ENCODE measurements at places on chromosomes 1 and 21.

GRCh38 chr1:2585318-2586092 is 1.1 kb upstream of the PRXL2B start:
- DNase-seq, result peak; percentile 80

DNA sequence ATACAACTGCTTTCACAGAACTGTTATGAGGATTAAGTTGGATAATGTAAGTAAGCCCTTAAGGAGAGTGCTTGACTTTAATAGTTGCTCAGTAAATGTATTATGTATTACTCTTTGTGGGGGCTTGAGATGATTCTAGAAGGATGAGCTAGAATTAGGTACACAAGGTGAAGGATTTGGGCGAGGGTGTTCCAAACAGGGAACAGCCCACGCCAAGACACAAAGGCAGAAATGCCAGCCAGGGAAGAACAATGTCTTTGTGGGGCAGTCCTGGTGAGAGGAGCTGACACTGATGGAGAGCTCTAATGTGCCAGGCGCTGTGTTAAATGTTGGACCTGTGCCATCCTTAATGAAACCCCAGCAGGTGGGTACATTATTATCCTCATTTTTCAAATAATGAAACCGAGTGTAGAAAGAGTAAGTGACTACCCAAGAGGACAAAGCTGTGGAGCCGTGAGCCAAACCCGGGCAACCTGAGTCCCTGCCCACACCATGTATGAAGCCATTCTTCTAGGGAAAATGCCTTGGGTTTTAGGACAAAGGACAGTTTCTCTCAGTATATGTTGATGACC is 362.4 kb downstream of the HHAT start:
- DNase-seq, result no peak

DNA sequence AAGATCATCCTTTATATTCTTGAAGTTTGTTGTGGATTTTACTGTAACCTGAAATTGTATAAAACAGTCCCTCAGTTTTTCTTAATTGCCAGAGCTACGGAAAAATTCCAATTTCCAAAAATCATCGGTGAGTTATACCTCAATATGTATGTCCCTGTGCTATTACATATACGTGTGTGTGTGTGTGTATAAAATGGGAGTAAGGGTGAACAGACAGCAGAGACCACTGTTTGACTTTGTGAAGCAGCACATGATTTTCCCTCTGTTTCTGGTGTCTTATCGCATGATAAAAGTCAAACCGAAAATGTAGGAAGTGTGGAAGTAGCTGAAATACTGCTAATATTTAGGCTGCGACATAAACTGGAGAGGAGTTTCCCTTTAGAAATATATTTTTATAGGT is 1.2 kb downstream of the OR2T1 start:
- DNase-seq, result no peak

DNA sequence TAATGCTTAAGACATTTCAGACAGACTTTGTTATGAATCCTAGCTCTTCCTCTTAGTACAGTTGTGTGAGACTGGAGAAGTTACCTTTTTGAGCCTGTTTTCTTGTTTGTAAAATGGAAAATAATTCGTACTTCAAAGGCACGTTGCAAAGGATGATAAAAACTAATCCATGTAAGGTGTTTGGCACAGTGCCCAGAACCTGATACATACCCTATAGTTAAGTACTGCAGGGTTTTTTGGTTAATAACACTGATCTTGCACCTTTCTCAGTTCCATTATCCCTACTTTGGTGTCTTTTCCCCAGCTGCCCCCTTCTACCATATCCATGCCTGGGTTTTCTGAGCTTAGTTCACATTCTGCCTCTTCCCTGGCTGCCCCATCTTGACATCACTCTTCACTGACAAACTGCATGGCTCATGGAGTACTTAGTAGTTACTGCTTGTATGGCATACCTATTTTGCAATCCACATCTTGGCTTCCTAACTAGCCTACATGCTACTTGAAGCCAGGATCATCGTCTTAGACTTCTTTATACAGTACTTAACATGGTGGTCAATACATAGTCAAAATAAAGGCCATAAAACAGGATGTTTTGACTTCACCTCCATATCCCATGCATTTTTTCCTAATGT is 10.1 kb downstream of the CCDC185 start:
- DNase-seq, result no peak

- no peak for DNase-seq
Observed at GRCh38 chr1:121525355-121525754, 340.6 kb downstream of the SRGAP2C start.

DNA sequence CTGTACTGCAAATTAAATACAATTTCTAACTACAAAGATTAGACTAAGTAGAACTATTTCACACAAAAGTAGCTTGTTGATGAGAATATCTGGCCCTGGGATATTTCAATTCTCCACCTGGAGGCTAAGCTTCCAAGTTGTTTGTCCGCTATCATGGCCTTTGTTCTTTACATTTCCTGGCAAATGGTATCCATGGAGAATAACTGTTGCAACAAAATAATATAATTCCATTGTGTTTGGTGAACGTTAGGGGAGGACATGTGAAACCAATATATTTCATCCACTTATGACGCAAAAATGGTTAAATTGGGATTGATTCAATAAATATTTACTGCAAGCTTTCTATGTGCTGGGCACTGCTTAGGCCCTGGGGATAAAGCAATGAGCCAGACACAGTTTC is 565.4 kb downstream of the PTPRC start:
- DNase-seq, result no peak

DNA sequence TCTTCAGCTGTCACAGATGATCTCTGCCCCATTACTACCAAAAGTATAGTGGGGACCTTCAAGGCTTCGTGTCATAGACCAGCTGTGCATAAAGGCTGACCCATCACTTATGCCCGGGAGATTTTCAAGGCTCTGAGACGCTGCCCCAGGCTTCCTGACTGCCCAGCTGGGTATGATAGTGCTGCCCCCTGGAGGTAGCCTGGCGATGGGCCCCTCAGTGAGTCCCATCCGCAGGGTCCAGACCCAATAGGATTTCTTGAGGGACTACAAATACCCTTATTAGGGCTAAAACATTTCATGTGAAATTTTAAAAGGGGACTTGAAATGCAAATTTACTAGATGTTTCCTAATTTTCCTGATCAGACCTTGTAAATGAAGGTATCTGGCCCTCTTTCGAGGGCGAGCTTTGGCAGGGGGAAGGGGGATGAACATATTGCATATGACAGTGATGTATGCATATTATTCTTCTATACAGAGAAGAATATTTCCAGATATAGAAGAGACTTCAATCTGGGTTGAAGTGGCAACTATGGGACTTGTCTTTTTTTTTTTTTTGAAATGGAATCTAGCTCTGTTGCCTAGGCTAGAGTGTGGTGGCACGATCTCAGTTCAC is 11.7 kb upstream of the FCMR start:
- DNase-seq, result peak; percentile 57

GRCh38 chr1:231929311-231929710 is 302.7 kb downstream of the DISC1 start:
- no peak for DNase-seq

GRCh38 chr1:170097449-170097948 is 23.0 kb upstream of the KIFAP3 start:
- DNase-seq, result no peak

- no peak for DNase-seq
Observed at GRCh38 chr1:160243767-160244166, 18.6 kb downstream of the DCAF8 start.

DNA sequence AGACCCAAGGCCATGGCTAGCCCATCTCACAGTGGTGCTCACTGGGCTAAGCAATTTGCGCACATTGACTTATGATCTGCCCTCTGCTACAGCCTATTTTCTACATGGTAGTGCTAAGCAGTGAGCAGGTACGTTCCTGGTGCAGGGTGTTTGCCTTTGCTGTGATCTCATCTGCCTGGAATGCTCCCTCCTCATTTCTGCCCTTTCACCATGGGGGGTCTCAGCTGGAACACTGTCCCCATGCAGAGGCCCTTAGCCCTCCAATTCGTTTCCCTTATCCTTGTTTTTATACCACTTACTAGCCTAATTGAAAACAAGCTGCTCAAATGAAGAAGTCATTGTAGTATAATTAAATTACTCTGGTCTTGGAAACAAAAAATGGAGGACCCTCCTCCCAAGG is 2.0 kb upstream of the B3GALT5 start:
- no peak for DNase-seq

DNA sequence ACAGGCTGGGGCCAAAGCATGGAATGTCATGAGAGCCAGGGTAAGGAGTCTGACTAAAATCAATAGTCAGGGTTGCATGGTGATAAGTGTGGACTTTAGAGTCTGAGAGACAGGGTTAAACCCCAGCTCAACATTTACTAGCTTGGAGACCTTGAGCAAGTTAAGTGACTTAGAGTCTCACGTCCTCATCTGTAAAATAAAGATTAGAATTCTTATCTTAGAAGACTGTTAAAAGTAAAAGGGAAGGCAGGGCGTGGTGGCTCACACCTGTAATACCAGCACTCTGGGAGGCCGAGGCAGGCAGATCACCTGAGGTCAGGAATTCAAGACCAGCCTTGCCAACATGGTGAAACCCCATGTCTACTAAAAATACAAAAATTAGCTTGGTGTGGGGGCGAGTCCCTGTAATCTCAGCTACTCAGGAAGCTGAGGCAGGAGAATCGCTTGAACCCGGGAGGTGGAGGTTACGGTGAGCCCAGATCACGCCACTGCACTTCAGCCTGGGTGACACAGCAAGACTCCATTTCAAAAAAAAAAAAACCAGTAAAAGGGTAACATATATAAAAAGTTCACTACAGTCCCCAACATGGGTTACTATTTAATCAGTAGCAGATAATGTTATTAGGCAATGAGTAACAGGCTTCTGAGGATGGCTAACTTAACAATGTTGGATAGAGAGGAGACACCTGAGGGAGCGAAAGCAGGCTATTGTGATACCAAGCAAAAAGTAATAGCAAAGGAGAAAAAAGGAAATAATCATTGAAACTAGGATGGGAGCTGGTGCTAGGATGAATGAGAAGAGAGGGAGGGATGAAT is 20.8 kb downstream of the TMCO1 start:
- no peak for DNase-seq

DNA sequence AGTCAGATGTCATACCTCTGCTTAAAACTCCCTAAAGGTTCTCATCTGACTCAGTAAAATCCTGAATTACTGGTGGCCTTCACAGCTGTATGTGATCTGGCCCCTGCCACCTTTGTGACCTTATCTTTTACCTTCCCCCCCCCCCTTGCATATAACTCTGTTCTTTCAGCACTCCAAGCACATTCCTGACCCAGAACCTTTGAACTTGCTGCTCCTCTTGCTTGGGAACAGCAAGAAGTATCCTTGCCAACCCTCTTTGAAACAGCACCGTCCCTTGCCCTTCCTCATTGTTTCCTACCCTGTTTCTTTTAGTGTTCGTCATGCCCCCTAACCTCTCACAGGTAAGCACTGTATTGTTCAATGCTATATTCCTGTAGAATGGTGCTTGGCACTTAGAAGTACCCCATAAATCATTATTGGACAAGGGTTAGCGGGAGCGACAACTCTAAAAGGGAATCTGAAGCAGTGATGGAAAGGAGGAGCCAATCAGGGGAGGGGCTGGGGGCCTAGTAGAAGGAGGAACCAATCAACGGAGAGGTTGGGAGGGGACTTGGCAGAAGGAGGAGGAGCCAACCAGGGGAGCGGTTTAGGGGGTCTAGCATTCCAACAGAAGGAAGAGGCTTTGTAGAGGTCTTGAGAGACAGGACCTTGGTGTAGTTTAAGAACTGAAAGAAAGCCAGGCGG is 13.9 kb downstream of the CACHD1 start:
- no peak for DNase-seq

GRCh38 chr1:196091397-196092135 is 516.7 kb downstream of the KCNT2 start:
- no peak for DNase-seq

DNA sequence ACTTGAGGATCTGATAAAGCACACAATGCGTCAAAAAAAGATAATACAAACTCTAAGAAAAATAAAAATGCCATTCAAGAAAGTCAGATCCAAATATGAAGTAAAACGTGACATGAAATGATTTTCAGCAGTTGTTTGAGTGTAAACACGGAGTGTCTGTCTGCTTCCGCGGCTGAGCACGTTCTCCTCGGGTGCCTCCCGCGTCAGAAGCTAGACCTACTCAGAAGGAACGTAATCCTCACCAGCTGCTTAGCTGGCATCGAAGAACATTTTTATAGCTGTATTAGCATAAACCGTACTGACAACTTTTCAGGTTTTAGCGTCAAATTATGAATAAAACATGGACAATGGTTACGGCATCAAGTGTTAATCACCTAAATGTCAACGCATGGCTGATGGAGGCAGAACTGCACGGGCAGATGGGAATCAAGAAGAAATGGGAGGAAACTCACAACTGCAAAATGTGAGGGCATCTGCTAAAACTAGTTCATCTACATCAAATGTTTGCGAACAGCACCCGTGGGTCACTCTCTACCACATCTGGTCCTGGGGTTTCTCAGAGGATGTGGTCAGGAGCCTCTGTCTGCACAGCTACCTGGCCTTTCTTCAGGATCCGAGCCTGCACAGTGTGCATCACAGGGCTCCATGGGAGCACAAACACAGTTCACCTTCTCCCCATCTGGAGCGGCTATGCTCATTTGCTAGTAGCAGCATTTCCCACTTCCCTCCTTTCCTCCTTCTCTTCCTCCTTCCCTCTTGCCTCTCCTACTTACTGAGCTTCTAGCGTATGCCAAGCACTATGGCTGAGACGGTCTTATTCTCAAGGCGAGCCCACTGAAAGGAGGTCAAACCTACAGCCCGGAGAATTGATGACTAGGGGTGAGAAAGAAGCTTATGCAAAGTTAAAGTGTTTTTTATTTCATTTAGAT is 40.0 kb downstream of the RCAN1 start:
- no peak for DNase-seq

GRCh38 chr1:180027949-180028445 is 73.4 kb downstream of the CEP350 start:
- DNase-seq, result no peak

DNA sequence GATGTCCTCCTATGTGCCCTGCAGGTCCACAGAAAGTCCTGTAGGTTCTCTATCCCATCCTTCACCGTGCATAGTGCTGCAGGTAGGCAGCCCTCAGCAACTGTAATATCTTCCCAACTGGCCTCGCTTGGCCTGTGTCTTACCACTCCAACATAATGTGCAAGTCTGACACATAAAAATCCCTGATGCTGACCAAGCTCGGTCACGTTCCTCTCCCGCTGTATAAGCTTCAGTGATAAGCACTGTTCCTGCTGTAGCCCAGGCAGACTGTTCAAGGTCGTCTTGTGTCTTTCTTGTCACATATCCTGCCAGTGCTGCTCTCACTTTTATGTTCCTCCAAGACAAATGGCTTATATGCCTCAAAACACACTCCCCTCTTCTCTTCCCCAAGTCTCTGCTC is 19.4 kb upstream of the KCNE1 start:
- DNase-seq, result no peak

GRCh38 chr1:67653304-67653703 is 31.7 kb upstream of the GADD45A start:
- no peak for DNase-seq

- no peak for DNase-seq
Observed at GRCh38 chr1:221865808-221866207, 123.9 kb upstream of the DUSP10 start.

- DNase-seq, result no peak
Observed at GRCh38 chr1:32714277-32714676, 11.7 kb upstream of the SYNC start.

GRCh38 chr1:3275471-3276340 is 178.8 kb upstream of the ARHGEF16 start:
- DNase-seq, result no peak

- no peak for DNase-seq
Observed at GRCh38 chr1:88799491-88799890, 91.9 kb downstream of the GTF2B start.

- peak; percentile 5 for DNase-seq
Observed at GRCh38 chr1:59976194-59977074, 49.9 kb upstream of the CYP2J2 start.

GRCh38 chr1:93814059-93814794 is 64.8 kb downstream of the DNTTIP2 start:
- DNase-seq, result peak; percentile 61

- no peak for DNase-seq
Observed at GRCh38 chr1:9312168-9312720, 19.6 kb downstream of the SPSB1 start.

Measured in stimulated activated naive B cell treated with anti-CD40 and anti-IgM and Interleukin-4, amounts not matched to agents 10 μg/mL and 1 μg/mL and 100 μg/mL, for 72 hours (primary cell).